Stimulated activated CD8-positive, alpha-beta memory T cell treated with anti-CD3 and anti-CD28 coated beads, Interleukin-15, amount 100 ng/mL, for 24 hours (primary cell): ENCODE measurements at places on chromosomes 6 and 20.

- DNase-seq, result no peak
Observed at GRCh38 chr6:3732345-3733141, 19.0 kb downstream of the PXDC1 start.

GRCh38 chr20:33110147-33110825 lies 30.8 kb downstream of the BPIFB4 start:
- no peak for DNase-seq

GRCh38 chr6:75337835-75338580 lies 53.4 kb upstream of the TMEM30A start:
- no peak for DNase-seq

GRCh38 chr6:6654599-6655575 lies 66.4 kb downstream of the LY86 start:
- DNase-seq, result no peak

GRCh38 chr20:60087563-60088105 lies 129.4 kb downstream of the CDH26 start:
- DNase-seq, result no peak

GRCh38 chr6:25118038-25118437 lies 161.1 kb upstream of the CARMIL1 start:
- DNase-seq, result no peak

DNA sequence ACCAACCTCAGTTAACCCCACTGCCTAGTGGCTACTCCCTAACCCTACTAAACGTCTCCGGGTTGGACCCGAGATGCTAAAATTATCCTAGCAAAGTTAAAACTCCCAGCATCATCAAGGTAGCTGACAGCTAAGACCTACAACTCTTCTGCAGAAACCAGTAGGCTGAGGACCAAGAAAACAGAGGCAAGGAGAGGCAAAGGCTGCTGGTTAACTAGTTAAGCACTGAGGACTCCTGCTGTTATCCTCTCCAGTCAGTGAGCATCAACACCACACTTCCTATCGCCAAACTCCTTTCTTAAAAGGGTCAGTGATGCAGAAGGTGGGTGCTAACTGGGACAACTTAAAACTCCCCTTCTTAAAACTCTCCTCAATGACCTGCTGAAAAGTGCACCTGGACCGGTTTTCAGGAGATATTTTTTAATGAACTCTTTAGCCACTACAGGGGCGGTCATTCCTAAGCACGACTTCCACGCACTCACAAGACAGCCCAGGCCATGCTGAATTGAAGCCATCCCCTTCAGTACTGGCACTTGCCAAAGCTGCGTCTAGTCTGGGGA lies 1.7 kb downstream of the TRERF1 start:
- no peak for DNase-seq

DNA sequence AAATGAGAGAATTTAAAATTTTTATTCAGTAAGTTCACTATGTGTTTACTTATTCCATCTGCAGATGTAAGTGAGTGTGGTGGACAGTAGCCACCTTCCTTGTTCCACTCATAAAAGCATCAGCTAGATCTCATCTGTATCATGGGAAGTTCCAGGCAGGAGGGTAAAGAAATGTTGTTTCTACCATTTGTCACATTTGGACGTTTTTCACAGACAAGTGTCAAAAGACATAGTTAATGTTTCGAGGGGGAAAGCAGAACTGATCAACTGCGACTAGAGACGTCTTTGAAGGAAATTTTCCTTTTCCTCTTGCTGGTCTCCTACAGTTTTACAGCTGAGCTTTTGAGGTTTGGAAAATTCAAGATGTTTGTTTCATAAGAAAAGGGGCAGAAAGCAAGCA lies 55.9 kb upstream of the ISM1 start:
- no peak for DNase-seq

- DNase-seq, result no peak
Observed at GRCh38 chr6:9334979-9335378, 899.6 kb upstream of the SLC35B3 start.

DNA sequence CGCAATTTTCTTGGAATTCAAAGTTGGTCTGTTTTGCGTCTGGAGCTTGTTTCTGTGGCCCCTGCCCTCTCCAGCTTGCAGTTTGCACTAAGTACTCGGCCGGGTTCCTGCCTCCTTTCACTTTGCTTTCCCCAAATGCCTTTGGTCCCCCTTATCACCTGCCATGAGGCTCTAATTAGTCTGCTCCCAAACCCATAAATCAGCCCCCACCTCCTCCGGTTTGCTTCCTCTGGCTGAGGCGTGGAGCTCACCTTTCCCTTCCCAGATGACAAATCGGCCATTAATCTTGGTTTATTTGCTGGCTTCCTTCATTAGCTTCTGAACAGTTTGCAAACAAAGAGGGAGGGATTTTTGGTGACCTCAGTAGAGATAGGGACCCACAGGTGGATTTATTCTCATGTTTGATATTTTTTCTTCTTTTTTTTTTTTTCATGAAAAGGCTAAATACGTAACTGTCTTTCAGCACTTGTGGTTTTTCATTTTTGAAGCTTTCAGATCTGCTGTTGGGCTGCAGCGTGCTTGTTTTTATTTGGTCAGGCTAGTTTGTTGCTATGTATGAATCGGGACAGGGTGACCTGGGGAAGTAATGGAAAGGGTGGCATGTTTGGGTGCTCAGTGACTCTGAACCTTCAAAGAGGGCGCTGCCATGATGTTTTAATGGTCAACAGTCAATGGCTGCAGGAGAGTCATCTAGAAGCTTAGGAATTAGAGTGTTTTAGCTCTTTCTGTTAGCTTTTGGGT lies 121.7 kb upstream of the JAG1 start:
- DNase-seq, result no peak

- DNase-seq, result no peak
Observed at GRCh38 chr20:24465730-24466129, 3.7 kb upstream of the SYNDIG1 start.

- DNase-seq, result no peak
Observed at GRCh38 chr6:16690608-16691142, 70.6 kb downstream of the ATXN1 start.

GRCh38 chr20:31508517-31509244 lies 5.6 kb upstream of the HM13 start:
- DNase-seq, result no peak

GRCh38 chr6:104509355-104509754 lies 350.4 kb downstream of the HACE1 start:
- no peak for DNase-seq

- no peak for DNase-seq
Observed at GRCh38 chr20:24955045-24955444, 6.0 kb downstream of the CST7 start.

DNA sequence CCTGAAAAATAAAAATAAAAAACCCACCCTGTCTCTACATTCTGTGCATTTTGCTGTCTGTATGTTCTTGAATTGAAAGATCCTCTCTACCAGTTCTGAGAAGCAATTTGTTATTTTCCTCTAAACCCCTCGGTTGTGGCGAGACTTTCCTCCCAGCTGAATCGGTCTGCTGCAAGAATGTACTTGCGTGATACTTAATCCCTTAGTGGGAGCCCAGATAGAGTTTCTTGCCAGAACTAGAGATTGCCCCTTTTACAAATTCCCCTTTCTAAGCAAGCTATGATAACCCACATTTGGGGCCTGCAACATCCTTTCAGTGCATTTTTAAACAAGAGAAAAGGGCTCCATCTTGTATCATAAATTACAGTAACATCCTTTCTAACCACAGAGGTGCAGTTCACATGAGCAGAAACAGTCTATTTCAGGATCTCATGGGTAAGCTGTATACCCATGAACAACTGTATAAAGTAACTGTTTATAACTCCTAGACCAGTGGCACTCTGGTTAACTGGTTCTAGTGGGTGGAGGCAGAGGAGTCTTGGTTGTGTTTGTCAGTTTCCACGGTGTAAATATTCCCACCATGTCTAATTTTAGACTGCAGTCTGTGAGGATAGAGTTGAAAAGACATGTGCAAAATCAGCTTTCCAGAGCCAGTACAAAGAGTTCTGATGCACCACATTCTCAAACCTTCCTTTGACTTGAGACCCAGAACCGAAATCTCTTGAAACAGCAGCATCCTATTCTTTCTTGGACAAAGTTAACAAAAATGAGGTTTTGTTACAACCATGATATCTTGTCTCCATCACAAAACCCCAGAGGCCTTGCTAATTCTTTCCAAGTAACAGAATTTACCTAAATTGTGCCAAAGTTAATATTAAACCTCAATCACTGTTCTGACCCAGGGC lies 113.1 kb upstream of the ZNF217 start:
- DNase-seq, result no peak

- no peak for DNase-seq
Observed at GRCh38 chr6:38239719-38240451, 399.8 kb downstream of the BTBD9 start.

- DNase-seq, result no peak
Observed at GRCh38 chr6:77298283-77298682, 165.0 kb downstream of the HTR1B start.
